ENCODE measurements at places on chromosomes 7 and 10. TPM values are rescaled to one million over a fixed set of nuclear protein-coding genes. Genes with fewer than 3 reads are reported as not detected.

GRCh38 chr10:80946073-80946472, 408.4 kb downstream of the SH2D4B start:
- no peak overlapping the region for H3K4me3 ChIP-seq
- no peaks in the 10 kb centered on the region for H3K36me3 ChIP-seq
- DNase-seq: no peak

DNA sequence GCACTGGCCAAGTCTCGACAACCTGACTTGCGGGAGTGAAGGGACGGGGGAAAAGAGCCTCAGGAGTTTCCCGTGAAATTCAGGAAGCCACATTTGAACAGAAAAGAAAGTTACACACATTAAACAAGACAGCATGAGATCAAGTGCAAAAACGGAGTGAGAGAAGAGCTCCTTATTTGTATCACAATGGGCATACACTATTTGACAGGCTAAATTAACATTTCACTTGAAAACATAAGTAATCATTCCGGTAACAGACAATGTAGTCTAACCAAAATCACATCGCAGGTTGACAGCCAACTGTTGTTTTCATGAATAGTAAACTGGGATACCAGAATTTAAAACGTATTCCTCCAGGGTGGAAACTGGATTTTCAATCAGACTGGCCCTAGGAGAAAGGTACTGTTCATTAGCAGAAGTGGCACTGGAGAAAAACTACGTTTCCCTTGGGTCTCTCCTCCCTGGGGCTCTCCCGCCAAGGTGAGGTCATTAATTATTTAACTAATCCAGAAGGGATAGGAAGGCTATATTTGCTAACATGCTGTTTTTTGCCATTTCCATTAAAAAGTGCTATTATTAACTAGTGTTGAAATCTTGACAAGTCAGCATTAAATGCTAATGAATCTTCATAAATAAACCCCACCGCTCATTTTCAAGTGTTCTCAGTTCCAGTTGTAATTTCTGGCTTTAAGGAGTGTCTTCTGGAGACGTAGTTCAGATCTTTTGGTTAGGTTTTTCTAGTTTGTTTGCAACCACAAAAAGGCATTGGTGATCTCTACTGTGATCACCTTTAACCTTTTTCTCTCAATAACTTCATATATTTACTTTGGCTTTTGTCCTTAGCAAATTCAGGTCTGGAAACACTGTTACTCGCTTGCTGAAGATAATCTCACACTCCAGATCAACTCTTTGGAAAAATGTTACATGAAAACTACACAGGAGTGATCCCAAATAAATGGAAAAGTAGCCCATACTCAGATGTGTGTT, 25.1 kb downstream of the RHEB start:
- no peak overlapping the region for H3K27ac ChIP-seq
- peaks cover 6% of the 10 kb centered on the region for H3K36me3 ChIP-seq
- no peak overlapping the region for H3K4me3 ChIP-seq
- no peak for DNase-seq

MMP21 gene
- not detected for total RNA-seq

HYAL4 gene
- 0.10 TPM for total RNA-seq

All from activated CD4-positive, alpha-beta T cell treated with anti-CD3 and anti-CD28 coated beads, Interleukin-2, amount 10 ng/mL, durations not matched to agents 7 days and 5 days (primary cell).